Cerebellar nuclear complex (tissue), 1 donor: ENCODE measurements at places on chromosomes 4 and X.

GRCh38 chr4:22072726-22073125 lies 124.2 kb upstream of the KCNIP4 start:
- DNase-seq, result no peak

DNA sequence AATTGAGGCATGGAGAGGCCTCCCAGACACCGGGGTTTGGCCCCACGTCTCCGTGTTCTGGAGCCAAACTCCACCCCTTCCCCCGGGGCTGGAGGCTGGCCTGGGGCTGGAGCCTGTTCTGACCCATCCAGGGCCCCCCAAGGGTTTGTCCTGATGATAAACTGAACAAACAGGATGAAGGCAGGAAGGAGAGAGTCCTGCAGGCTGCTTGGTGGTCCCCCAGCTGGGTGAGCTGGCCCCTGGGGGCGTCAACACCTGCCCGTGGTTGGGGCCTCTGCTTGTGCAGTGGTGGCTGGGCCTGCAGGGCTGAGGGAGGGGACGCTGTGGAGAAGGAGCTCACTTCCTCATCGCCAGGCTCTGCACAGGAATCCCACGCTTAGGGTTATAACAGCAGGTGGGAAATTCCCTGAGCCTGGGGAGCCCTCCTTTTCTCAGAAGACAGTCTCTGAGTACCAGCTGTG lies 2.3 kb downstream of the SH3TC1 start:
- DNase-seq, result no peak

GRCh38 chrX:43657671-43658070 lies 1.6 kb downstream of the MAOA start:
- DNase-seq, result no peak

DNA sequence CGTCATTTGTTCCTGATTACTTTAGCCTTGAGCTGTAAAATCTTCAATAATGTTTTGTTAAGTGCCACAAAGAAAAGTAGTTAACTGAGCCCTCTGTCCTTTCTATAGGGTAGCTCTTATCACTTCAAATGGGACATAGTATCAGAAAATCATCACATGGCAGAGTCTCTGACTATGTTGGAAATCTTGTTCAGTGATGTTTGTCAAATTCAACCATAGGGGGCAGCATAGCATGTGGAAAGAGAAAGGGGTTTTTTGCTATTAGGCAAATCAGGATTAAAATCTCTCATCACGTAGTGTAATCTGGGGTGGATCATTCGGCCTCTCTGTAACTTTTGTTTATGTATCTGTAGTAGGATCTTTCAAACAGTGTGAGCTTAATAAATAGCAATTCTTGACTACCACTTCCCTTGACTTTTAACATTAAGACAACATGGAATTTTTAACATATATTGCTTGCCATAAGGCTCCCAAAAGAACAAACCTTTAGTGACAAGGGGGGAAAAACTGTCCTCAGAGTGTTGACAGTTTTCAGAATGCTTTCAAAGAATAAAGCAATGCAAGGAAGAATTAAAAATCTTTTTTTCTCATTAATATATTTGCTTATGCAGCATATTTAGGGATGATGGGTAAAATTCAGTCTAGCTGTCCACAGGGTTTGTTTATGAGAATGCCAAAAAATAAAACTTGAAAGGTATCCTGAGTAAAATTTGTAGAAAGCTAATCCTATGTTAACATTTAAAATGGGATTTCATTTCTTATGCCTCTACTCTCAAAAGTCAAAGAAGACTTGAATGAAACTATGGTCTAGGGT lies 127.2 kb downstream of the FBXW7 start:
- no peak for DNase-seq

GRCh38 chrX:42783451-42783850 lies 5.5 kb upstream of the PPP1R2C start:
- DNase-seq, result no peak

DNA sequence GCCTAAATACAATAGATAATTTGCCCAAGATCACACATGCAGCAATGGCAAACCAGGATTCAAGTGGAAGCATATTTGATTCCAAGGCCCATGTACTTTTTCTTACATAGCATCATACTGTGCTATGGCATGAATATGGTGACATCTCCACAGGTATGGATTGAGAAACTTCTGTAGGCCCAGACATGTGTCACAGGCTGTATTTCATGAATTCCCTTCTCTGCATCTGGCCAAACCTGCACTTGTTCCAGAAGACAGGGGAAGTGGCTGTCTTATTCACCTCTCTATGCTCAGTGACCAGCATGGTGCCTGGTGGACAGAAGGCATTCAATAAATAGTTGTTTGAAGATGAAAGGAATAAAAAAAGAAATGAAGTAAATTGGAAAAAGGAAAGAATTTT lies 77.3 kb upstream of the TMEM164 start:
- no peak for DNase-seq

GRCh38 chr4:32462944-32463343 lies 1742.8 kb downstream of the PCDH7 start:
- DNase-seq, result no peak

- no peak for DNase-seq
Observed at GRCh38 chr4:27084685-27085361, 224.2 kb downstream of the STIM2 start.

- no peak for DNase-seq
Observed at GRCh38 chrX:77628294-77629025, 157.6 kb downstream of the ATRX start.

GRCh38 chrX:41932885-41933284 lies 9.5 kb upstream of the CASK start:
- DNase-seq, result no peak

DNA sequence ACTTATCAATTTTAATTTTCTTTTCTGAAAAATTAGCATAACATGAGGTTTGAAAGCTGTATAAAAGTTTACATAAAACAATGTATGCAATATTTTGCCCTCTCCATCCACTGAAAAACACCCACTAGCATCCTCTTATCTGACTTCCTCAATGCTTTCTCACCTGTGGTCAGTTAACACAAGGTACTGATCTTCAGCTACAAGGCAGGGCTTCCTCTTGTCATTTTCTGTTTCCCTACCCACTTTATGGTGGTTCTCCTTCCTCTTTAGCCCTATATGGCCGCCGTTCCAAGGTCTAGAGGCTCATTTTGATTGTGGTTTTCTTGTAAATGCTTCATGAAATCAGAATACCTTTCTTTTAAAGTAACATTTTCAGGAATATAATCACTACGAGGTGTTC lies 618.6 kb upstream of the CPEB2 start:
- DNase-seq, result no peak

DNA sequence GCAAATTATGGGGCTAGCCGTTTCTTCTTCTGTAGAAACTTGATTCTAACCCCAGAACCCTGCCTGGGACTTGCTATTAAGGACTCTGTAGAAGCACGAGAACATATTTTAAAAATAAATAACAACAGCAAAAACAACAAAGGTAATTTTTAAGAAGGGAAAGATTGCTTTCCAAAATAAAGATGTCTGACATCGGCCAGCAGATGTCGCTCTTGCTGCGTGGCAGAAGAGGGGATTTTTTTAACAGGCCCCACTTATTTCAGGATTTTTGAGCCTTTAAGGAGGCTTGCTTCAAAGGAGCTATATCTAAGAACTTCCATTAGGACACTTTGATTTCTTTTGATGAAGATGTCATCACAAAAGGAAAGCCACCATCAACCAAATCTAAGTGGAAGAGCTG lies 62.8 kb upstream of the EGFL6 start:
- DNase-seq, result no peak

DNA sequence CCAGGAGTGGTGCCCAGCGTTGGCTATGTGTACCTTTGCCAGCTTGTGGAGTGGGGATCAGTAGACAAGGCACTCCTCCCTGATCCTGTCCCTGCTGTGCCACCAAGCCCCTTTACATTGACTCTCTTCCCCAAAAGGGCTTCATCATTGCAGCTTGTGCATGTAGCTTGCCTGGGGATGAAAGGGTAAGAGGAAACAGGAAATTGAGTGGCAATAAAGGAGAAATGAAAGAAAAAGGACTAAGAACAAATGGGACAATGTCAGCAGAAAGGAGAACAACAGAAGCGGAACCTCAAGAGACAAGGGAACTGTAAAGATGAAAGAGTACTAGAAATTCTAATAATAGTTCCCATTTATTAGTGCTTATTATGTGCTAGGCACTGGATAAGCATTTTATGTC lies 8.7 kb upstream of the IL13RA1 start:
- no peak for DNase-seq

DNA sequence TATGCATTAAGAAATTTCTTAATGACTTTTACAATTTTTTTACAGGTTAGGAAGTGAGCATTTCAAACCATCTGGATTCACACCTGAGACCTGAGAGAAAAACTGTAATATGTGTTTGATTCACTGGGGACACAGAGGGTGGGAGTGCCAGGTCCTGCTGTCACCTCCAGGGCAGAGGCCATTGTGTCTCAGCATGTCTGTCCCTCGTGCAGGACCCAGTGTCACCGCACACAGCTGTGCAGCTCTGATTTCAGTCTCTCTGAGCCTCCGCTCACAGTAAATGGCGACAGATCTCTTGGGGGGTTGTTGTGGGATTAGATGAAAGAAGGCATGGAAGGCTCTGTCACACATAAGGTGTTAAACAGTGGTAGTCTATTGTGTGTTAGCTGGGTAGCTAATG lies 23.0 kb upstream of the CLDN24 start:
- DNase-seq, result no peak

- no peak for DNase-seq
Observed at GRCh38 chr4:85569730-85570299, 94.9 kb downstream of the ARHGAP24 start.

DNA sequence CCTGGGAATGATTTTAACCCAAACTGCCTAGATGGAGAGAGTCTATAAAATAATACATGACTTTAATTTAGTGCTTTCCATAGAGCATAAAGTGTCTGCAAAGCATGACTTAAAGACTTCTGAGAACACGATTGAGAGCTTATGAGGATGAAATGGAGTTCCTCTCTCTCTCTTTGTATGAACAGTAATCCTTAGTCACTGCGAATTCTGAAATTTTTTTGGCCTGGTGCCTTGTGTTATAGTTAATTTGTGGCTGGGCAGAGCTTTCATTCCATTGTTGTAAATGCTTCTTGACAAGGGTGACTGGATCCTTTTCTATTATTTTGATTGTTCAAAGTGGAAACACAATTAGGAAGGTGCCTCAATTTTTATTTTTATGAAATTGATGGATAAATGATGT lies 179.5 kb downstream of the CEP135 start:
- no peak for DNase-seq

- no peak for DNase-seq
Observed at GRCh38 chr4:82618103-82618720, 56.4 kb upstream of the TMEM150C start.

DNA sequence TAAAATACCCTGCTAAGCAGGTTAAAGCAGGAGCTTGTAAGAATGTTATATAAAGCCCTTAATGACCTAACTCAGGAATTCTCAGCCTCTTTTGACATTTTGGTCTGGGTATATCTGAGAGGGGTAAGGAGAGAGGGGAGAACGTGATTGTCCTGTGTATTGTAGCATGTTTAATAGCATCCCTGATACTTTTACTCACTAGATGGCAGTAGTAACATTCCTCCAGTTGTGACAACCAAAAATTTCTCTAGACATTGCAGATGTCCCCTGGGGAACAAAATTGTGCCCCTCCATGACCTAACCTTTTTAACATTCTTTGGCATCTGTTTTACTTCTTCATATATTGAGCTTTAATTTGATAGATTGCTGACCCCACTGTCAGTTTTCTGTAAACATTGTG lies 17.9 kb downstream of the SMARCA5 start:
- no peak for DNase-seq

DNA sequence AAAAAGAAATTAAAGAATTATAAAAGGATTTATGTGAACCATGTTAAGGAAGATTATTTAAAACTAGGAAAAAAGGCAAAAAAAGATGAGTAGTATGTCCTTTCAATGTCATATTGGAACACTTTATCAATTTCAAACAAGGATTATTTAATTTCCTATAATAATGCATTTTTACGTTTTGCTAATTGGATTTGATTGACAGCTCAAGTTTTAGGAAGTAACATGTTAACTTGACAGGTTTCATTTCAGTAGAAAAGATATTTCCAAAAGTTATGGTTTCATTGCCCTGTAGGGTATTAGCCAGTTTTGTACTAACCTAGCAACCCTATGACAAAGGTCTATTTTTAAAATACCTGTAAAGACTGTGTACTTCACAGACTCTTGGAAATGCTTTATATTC lies 379.6 kb upstream of the ZFP42 start:
- no peak for DNase-seq

DNA sequence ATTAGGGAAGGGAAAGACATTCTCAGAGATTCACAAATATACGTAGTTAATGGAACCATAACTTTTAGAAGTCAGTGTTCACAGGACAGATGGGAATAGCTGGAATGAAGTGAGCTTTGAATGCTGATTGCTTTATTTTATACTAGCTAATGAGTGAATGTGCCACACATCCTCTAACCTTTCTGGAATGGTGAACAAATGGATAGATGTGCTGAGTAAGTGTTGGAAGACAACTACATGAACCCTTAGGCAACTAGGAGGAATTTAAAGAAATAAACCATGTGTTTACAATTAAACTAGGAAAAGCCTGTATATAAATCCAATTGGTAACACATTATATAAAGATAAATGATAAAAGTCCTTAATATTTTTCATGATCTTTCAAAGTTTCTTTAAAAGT lies 91.6 kb upstream of the LIMCH1 start:
- DNase-seq, result no peak
